ENCODE measurements at places on chromosomes 13 and 19. TPM values are rescaled to one million over a fixed set of nuclear protein-coding genes. Genes with fewer than 3 reads are reported as not detected.

GRCh38 chr19:19280561-19280960, 7.5 kb upstream of the TM6SF2 start:
- DNase-seq: no peak

- no peak for DNase-seq
These were observed 3.7 kb downstream of the TEX29 start for GRCh38 chr13:111323950-111324651.

- DNase-seq: no peak
These were observed 139.2 kb downstream of the TNFSF13B start for GRCh38 chr13:108408672-108409071.

- DNase-seq: no peak
These were observed 97.7 kb upstream of the VSTM2B start for GRCh38 chr19:29428071-29428470.

DNA sequence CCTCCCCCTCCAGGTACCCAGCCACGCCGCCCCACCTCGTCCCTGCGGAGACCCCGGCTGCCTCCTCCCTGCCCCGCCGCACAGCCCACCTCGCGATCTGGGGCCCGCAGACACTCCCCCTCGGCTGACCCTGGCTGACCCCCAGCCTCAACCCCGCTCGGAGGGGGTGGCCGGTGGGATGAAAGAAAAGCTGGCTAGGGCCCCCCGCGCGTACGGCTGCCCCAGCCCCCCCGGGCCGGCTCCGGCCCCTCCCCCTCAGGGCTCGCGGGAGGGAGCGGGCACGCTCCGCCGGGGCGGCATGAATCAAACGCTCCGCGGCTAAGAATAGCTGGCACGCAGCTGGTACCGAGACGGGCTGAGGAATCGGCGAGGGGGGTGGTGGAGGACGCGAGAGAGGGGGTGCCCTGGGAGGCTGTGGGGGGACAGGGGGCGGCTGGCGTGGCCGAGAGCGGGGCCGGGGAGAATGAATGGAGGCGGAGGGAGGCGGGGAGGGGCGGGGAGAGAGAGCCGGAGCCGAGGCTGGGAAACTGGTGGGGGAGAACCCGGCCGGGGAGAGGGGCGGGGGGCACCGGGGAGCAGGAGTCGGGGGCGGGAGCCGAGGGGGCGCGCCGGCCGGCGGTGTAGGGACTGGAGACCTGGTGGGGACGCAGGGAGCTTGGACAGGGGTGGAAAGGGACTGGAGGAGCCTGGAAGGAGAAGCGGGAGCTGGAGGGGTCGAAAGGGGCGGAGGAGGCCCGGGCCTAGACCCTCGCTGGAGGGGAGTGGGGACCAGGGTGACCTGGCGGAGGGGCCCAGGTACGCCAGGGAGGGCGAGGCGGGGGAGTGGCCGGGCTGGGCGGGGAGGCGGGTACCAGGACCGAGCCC, 1.1 kb downstream of the SHANK1 start:
- no peak for DNase-seq

The NLRP11 gene
- not detected for total RNA-seq

The PROZ gene
- not detected for total RNA-seq

The SRRM5 gene
- not detected for total RNA-seq

The FCGBP gene
- 7.7 TPM for total RNA-seq

The DACT3 gene
- total RNA-seq: 20.0 TPM

Measured in urinary bladder (tissue), 4 donors.